Breast epithelium (tissue), 4 donors: ENCODE measurements at places on chromosomes 2 and 18. TPM values are rescaled to one million over a fixed set of nuclear protein-coding genes. Genes with fewer than 3 reads are reported as not detected.

Gene KIF5C
- total RNA-seq, result 2.7 TPM

Gene CABLES1
- total RNA-seq, result 22.3 TPM

GRCh38 chr2:157428500-157429175 is 15.3 kb downstream of the CYTIP start:
- no peak for DNase-seq

DNA sequence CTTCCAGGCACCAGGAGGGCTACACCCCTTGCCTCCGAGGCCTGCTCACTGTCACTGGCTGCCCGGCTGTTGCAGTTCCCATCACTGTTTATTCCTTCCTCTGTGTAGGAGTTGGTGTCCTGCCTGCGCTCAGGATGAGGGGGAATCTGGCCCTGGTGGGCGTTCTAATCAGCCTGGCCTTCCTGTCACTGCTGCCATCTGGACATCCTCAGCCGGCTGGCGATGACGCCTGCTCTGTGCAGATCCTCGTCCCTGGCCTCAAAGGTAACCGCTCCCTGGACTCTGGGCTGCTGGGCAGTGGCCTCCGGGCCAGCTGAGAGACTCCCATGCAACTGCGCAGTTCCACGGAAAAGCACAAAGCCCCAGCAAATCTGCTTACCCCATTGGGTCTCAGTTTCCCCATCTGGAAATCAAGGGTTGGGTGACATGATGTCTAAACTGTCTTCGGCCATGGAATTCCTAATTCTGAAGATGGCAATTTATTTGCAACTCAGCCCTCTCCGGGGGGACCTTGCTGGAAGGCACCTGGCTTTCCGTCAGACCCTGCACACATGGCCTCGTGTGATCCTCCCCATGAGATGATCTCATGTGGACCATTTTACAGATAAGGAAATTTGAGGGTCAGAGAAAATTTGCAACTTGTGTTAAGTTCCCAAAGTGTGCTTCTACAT is 9.4 kb downstream of the COLEC11 start:
- DNase-seq, result no peak

GRCh38 chr2:72544554-72544953 is 281.3 kb downstream of the EXOC6B start:
- DNase-seq, result no peak

GRCh38 chr2:857081-857480 is 93.6 kb upstream of the SNTG2 start:
- peak; percentile 36 for DNase-seq

GRCh38 chr2:128367601-128368359 is 49.1 kb upstream of the HS6ST1 start:
- no peak for DNase-seq

- no peak for DNase-seq
Measured at GRCh38 chr2:133400411-133400810, 167.9 kb downstream of the NCKAP5 start.
